ENCODE measurements at places on chromosomes 1 and 21.
A peak's percentile ranks its signal among the peaks of the same experiment; 100 is the strongest.

GRCh38 chr1:181104790-181105133 is 16.3 kb downstream of the IER5 start:
- no peak for DNase-seq

- no peak for DNase-seq
Observed at GRCh38 chr1:210089855-210090254, 142.7 kb upstream of the SERTAD4 start.

DNA sequence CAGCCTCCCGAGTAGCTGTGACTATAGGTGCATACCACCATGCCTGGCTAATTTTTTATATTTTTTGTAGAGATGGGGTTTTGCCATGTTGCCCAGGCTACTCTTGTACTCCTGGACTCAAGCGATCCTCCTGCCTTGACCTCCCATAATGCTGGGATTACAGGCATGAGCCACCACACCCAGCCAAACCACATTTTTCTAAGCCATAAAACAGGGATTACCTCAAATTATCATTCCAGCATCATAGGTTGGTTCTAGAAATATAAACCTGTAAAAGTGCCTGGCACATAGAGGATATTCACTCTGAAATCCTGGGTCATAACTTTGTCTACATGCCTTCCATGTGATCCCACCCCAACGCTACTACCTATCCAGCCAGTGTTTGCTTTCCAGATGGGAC is 59.4 kb upstream of the JAK1 start:
- no peak for DNase-seq

DNA sequence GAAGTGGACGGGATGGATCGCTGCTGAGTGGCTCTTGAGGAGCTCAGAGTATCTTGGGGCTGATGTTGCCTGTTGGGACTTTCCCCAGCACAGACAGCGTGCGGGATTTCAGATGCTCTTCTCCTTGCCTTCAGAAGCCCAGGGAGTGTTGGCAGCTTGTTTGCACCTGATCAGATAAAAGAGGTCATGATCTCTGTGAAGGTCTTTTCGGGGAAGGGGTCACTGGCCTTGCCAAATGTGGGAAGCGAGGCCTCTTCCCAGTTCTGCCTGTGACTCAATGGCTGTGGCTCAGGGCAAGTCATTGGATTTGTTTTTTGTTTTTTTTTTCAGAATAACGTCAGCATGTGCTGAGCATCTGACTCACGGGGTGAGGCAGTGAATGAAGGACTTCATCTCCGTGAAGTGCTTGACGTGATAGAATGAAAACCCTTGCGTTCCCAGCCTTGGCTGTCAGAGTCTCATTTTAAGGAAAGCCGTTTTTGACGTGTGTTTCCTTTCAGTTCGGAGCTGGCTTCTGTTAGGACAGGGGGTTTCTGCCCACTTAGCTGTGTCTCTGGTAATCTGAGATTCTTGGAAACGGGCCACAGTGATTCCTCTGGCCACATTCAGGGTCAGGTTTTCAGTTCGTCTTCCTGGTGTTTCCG is 46.7 kb downstream of the GALNT2 start:
- DNase-seq: no peak

DNA sequence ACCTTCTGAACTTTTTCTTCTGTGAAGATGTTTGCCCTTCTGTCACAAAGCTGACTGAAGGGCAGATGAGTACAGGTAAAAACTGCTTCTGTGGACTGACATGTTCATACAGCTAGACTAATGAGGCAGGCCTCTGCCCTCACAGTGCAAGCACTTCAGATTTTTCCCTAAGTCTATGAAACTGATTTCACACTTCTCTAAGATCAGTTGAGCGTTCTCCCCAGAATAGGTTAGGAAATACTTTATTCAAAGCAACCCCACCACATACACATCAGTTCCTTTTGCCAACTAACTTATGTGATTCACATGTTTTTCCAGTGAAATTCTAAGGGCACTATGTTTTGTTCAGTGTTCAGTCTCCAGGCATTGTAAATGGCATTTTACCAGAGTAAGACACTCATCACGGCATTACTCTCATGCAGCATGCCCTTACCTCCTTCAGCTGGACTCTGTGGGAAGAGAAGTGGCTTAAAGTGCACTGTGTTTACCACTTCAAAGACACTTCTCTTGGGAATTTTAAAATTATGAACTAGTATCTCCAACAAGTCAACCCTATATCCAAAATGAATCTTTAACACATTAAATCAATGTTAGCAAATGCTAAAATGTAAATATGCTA is 5.4 kb upstream of the PSMG1 start:
- no peak for DNase-seq

DNA sequence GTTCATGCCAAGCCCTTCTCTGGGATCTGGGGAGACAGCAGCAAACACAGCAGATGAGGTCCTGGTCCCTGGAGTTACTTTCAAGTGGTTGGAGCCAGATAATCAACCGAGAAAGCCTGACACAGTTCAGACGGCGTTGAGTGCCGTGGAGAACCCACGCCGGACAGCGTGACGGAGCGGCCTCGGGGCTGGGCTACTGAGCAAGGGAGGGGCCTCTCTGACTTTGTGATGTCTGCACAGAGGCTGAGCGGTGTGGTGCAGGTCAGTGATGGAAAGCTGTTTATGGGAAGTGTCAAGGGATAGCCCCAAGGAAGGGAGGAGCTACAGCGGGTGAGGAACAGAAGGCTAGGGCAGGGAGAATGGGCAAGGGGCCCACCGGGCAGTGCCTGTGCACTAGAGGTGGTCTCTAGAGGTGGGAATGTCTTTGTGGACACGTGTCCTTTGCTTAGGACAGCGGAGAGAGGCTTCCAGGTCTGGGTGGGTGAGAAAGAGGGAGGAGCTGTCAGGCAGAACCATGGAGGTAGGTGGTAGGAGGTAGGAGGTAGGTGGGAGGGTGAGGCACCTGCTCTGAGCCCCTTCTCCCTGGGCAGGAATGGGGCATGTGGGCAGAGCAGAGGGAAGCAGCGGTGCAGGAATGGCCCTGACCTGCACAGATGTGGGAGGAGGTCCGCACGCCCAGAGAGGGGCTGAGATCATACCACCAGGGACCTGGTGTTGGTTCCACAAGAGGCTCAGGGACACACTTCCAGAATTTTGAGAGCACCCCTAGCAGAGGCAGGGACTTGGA is 62.8 kb downstream of the RUNX3 start:
- DNase-seq: no peak

DNA sequence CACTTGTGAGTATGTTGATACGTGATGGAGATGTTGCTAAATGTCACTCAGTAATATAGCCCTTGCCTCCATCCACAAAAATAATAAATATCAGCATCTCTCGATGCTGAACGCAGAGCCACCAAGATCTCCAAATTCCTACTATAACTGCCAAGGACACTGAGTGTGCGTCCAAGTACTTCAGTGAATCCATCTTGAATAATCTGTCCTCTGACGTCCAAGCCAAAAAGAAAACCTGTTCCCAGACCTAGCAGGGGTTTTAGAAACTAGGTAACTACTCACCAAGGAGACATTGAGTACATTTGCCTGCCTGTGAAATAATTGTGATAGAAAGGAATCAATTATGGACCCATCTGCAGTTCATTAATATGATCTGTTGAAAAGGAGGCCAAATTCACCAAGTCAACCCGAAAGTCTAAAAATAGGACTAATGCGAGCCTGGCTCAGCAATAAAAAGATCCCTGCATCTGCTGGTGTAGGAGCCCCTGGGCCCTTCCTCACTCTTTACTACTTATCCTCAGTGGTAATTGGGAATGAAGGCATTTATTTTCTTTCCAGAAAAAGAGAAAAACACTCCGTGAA is 226.9 kb upstream of the IRF2BP2 start:
- DNase-seq: no peak

GRCh38 chr1:10640843-10641553 is 155.4 kb downstream of the CASZ1 start:
- DNase-seq: no peak

DNA sequence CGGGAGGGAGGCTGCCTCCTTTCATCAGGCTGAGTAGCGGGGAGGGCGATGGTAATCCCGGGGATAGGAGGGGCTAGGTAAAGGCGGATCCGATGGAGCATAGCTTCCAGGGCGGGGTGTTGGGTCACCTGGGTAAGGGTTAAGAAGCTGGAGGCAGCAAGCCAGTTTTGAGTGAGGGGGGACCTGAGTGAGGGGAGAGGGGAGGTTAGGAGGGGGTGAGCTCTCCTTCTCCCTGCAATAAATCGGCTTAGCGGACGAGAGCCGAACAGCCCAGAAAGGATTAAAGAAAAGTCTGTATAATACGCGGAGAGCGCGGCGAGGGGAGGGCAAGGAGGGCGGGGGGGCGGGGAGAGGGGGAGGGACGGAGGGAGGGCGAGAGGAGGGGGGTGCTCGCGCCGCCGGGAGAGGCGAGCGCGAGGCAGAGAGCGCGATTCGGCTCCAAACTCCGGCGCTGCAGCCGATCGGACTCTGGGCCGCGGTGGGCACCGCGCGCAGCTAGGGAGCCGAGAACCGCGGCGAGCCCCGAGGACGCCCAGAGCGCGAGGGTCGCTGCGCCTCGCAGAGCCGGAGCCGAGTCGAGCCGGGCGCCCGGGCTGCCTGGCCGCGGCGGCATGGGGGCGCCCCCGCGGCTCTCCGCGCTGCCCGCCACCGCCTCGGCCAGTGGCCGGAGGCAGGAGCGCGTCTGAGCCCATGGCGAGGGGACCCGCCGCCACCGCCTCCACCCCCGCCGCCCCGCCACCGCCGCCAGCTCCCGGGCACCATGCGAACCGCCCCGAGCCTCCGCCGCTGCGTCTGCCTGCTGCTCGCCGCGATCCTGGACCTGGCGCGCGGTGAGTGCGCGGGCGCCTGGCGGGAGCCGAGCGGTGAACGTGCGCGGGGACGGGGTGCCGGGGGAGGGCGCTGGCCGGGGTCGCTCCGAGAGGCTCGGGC is at the start of gene IGSF21:
Gene IGSF21, plus strand, starts transcription at position 430 of the 930 bp plus-strand sequence. Its CDS starts 331 bp downstream, at position 761.
- DNase-seq: no peak

- no peak for DNase-seq
Observed at GRCh38 chr1:48875552-48876329, 99.0 kb upstream of the BEND5 start.

GRCh38 chr1:6111991-6112689 is 66.5 kb downstream of the KCNAB2 start:
- DNase-seq: no peak

- DNase-seq: no peak
Observed at GRCh38 chr1:167076136-167076710, 14.0 kb downstream of the GPA33 start.

- peak; percentile 21 for DNase-seq
Observed at GRCh38 chr1:162023547-162024501, at the start of gene OLFML2B. TSS of gene OLFML2B (minus strand) at chr1:162023869. CDS start at chr1:162023430, 439 bp downstream.

DNA sequence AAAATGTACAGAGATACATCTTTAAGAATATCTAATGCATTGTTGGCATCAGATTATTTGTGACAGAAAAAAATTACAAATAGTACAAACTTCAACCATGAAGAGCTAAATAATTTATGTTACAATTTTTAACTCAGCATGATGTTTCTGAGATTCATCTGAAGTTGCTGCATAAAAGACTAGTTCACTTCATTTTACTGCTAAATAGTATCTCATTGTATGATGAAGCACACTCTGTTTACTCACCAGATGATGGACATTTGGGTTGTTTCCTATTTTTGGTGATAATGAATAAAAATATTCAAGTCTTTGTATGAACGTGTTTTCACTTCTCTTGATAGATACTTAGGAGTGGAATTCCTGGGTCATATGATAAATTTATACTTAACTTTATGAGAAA is 20.6 kb downstream of the EGLN1 start:
- no peak for DNase-seq

DNA sequence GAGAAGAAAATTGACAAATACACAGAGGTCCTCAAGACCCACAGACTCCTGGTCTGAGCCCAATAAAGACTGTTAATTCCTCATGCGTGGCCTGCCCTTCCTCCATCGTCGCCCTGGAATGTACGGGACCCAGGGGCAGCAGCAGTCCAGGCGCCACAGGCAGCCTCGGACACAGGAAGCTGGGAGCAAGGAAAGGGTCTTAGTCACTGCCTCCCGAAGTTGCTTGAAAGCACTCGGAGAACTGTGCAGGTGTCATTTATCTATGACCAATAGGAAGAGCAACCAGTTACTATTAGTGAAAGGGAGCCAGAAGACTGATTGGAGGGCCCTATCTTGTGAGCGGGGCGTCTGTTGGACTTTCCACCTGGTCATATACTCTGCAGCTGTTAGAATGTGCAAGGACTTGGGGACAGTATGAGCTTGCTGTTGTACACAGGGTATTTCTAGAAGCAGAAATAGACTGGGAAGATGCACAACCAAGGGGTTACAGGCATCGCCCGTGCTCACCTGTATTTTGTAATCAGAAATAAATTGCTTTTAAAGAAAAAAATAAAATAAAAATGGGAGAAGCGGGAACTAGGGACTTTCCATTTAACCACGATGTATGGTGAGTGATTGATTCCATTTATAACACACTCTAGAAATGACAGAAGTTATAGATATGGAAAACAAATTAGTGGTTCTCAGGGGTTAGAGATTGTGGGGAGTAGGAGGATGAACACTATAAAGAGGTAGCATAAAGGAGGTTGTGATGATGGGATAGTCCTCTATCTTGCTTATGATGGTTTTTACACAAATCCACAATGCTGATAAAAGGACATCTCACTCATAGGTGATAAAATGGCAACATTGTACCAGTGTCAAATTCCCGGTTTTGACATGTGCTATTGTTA is 244.7 kb downstream of the MRPL39 start:
- no peak for DNase-seq

DNA sequence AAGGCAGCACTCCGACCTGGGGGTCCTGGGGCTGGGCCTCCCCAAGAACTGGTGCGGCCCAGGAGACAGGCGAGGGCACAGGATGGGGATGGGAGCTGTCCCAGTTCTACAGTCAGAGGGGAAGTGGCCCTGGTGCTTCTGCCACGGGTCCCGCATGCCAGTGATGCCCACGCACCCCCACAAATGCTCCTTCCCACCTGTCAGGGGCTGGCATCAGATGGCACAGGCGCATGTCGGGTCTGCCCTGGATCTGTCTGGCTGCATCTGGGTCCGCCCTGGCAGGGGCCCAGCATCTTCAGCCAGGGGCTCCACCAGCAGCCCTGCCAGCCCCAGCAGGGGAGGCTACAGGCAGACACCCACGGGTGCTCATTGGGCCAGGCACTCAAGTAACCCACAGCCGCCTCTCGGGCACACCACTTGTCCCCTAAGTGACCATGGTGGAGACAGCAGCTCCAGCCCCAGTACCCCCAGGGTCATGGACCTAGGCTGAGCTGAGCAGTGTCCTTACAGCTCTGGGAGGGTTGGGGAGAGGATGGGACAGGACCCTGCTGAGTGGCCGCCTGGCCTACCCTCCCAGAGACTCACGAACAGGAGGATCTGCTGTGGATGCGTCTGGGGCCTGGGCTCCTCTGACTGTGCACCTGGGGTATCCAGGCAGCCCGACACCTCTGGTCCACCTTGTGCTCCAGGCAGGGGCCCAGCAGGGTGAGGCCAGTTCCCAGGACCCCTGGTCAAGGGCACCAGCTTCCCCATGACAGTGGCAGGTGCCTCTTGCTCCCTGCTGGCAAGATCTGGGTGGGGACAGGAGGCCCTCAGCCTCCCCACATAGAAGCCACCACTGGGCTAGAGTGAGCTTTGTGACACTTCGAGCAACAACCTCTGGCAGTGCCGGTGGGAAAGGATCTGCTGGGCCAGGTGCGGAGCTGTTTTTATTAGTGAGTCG is 5.4 kb downstream of the SMIM1 start:
- no peak for DNase-seq

DNA sequence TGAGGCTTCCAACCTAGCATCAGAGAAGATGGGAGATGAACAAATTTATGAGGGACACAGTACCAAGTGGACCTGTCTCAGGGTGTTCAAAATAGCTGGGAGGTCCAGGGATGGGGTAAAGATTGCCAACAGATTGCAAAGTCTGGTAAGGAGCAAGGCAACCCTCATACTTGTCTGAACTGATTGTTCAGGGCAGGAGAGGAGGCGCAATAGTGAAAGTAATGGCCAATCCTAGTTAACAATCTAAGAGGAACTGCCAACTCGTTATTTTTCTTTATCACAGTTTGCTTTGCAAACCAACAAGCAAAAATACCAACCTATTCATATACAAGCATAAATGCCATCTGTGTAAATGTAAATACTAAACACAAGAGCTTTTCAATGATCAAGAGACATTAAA is 78.4 kb upstream of the S1PR1 start:
- no peak for DNase-seq
